Activated T-helper 2 cell treated with anti-CD3 and anti-CD28 coated beads, Interferon-gamma antibody, Interleukin-2, Interleukin-4, amounts not matched to agents 10 μg/mL and 5 μg/mL and 100 μg/mL, durations not matched to agents 14 hours and 24 hours and 36 hours (primary cell): ENCODE measurements at places on chromosomes 3 and 15.

GRCh38 chr3:66492071-66492470 is 8.8 kb downstream of the LRIG1 start:
- DNase-seq, result no peak

DNA sequence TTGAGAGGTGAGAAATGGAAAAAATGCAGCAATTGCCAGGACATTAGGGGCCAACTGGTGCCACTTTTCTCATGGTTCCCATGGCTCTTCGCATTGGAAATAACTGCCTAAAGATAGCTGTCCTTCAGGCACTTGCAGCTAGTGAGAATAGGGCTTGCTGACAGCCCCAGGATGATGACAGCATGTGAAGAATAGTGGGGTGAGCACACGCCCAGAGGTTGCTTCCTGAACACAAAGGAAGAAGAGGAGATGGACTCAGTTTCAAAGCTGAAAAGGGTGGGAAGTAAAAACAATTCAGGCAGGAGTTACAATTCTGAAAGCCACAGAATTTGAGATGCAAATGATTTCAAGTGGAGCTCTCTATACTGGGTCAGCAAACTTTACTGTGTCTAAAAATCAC is 45.6 kb downstream of the TNFAIP8L3 start:
- DNase-seq, result no peak

DNA sequence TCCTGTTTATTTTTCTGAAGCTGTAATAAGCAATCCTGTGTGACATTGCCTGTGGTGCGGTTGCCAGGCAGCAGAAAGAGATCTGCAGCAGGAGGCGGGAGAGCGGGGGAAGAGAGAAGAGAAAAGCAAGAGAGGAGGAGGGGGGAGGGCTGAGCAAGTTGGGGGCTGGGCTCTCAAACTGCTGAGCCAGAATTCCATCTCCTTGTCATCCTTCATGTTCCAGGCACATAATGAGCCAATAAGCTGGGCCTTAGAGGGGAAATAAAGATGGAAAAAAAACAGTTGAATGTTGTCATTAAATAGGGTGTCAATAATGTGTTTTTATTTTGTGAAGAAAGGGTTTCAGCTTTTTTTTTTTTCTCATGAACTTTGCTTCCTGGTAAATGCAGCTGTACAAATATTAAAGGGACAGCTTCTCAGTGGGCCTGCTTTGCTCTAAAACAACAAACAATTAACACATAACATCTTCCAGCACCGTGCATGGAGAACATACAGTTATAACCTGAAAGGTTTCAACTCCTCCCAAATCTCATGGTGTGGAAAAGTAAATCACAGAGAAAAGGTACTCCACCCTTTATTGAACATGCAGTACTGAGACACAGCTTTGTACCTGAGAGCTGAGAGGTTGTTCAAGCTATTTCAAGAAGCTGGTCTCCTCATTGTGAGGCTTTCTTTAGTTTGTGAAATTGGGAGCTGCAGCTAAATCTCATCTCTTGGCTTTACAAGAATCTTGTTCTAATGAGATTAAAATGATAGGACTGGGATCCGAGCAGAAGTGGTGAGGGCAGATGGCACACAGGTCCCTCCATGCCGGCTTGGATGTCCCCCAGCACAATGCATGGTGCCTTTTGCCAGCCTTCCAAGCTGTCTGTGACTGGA is 451.1 kb upstream of the KCNMB2 start:
- DNase-seq, result no peak

- DNase-seq, result no peak
Measured at GRCh38 chr3:62378921-62379320, 5.6 kb upstream of the FEZF2 start.
